NCI-H2029 treated with DMSO at 0.1 percent for 48 hours (cell line): ENCODE measurements at places on chromosomes 11 and 22.

DNA sequence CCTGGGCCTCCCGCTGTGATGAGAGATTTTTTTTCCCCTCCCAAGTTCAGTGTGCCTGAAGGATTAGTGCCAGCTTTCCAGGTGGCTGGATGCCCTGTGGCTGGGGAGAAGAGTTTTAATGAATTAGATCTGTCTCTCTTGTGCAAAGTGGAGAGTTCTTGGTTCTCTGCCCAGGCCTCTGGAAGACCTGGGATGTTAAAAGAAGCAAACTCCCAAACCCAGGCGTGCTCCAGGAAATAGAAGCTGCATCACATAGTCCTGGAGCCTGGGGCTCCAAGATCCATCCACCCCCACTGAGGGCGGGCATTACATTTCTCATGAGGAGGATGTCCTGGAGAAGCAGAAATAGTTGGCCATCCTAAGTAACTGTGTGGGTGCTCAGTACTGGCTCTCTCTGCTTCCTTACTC lies 30.6 kb downstream of the SDHAF2 start:
- DNase-seq = no peak

DNA sequence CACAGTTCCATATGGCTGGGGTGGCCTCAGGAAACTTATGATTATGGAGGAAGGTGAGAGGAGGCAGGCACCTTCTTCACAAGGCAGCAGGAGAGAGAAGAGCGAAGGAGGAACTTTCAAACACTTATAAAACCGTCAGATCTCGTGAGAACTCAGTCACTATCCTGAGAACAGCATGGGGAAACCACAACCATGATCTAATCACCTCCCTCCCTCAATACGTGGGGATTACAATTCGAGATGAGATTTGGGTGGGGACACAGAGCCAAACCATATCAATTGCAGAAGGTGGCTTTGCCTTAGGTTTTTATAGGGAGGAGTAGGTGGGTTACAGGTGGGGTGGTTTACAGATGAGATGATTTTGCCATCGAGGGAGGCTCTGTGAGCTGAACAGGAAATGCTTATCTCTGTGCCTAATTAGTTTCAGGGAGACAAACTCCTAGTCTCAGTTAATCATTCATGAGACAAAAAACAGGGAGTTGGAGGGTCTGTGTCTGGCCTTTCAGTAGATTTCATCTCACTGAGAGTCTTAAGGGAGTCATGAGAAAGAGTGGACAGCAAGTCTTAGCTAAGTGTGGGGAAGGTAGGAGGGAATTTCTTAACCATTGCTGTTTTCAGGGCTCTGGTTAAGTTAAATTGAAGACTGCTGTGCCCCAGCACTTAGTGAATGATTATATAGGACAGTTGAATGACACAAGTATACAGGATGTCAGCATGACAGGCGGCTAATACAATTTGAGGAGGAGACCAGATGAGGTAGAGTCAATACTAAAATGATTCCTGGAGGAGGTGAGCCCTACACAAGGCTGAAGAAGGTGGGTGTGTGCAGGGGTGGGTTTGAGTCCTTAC lies 47.7 kb downstream of the CWC15 start:
- no peak for DNase-seq

DNA sequence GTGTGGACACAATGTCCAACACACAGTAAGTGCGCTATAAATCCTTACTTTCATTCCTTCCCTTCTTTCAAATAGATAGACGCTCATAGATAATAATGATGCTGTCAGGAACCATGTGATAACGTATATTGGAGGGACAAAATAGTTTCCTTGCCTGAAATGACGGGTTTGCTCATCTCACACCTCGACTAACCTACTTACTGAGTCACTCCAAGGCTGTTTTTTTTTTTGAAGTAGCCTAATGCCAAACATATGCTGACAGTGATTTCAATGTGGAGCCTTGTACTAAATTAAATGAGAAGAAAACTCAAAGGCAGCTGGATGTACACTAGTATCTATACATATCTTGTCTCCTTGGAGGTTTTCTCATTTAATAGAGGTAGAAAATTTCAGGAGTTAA lies 400.5 kb downstream of the NELL1 start:
- no peak for DNase-seq

- no peak for DNase-seq
Observed at GRCh38 chr22:21974058-21974649, 8.4 kb downstream of the TOP3B start.

GRCh38 chr11:61034704-61035525 lies 63.4 kb downstream of the CD6 start:
- DNase-seq = no peak

DNA sequence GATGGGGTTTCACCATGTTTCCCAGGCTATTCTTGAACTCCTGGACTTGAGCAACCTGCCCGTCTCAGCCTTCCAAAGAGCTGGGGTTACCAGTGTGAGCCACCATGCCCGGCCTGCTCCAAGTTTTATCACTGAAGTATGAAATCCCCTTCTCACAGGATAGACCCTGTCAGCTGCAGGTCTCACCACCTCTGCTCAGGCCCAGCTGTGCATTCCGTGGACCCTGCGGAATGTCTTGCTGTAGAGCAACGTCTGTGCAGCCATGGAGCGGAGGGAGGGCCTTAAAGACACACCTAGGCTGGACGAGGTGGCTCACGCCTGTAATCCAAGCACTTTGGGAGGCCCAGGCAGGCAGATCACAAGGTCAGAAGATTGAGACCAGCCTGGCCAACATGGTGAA lies 625.4 kb downstream of the BRD1 start:
- no peak for DNase-seq

DNA sequence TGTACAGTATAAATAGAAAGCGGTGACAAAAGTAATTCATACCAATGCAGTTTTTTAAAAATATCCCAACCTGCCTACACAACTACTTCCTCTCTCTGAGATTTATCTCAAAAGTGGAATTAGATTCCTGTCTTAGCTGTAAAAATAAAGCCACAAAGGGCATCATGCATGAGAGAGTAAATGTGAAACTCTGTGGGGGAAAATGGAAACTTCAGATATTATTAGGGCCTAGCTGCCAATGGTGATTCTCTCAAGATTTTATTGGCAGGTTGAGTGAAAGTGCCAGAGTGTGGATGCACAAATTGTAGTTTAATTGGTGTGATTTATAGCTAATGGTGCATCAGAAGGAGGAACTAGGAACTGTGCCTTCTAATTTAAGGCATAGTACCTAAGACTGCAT lies 356.9 kb upstream of the CCDC90B start:
- no peak for DNase-seq

- no peak for DNase-seq
Observed at GRCh38 chr11:38005597-38005996, 1407.6 kb upstream of the RAG2 start.

DNA sequence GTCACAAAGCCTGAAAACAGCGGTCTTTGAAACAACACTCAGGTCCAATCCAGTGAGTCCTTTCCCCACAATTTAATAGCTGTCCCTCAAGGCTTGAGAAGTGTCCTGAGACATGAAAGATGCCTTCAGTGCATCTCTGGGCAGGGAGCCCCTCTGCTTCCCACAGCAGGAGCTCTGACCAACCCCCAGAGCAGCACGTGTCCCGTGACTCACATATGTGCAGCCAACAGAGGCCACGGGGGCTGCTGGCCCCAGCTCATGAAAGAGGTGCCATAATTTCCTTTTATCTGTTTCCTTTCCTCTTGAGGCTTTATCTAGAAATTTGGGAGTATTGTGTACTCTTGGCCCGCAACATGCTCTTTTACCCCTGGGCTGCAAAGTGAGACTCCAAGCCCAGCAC lies 33.2 kb upstream of the LMO1 start:
- DNase-seq = no peak

DNA sequence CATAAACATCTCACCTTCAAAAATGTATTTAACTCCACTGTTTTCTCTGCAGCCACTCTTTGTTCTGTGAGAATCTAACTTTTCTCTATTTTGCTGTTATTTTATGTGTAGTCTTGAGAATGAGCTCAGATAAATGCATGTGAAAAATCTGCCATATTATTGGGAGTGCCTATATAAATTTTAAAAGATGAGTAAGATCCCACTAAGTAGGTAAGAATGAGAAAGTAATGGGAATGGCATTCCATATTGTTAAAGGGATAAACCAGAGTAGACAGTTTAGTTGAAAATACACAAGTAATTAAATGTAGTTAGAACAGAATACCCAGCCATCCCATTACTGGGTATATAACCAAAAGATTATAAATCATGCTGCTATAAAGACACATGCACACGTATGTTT lies 817.2 kb downstream of the FAM181B start:
- no peak for DNase-seq

DNA sequence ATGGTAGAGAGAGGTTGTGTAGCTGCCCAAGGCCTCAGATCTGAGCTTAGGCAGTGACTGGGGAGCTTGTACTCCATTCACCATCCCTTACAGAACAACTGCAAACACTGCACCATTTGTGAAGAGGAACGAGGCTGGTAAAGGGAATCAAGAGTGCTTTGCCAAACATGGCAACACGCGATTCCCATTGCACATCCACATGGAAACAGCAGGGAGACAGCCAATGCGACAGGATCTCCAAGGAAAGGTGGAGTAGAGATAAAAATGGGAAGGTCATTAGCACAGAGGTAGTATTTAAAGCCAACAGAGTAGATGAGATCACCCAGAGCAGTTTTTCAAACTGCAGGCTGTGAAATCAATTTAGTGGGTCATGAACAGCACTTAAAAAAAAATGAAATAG lies 42.0 kb downstream of the TCF20 start:
- peak; percentile 24 for DNase-seq

DNA sequence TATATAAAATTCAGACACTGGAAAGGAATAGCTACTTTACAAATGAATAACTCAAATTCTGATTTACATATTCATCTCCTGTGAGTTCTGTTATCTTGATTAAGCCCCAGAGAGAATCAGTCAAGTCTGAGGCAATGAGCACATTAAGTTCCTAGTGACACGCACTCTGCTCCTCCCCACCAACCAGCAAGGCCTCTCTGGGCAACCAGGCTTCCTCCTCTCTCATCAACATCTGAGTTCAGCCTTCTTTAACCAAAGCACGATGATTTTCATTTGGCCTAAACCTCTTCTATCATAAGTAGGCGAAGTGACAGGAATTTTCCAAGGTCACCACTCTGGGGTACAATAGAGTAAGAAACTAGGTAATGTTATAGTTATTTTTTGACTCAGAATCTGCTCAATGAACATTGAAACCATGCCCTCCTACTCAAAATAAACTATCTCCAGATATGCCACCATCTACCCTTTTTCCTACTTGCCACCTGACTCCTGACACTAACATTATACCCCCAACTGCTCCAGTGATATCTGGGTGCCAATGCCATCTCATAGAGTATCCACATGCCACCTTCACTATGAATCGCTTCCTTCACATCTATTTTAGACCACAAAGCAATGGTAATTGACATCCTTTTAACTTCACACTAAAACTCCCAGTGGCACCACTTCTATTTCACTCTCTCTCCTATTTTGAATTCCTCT lies 114.8 kb downstream of the FAM76B start:
- no peak for DNase-seq

DNA sequence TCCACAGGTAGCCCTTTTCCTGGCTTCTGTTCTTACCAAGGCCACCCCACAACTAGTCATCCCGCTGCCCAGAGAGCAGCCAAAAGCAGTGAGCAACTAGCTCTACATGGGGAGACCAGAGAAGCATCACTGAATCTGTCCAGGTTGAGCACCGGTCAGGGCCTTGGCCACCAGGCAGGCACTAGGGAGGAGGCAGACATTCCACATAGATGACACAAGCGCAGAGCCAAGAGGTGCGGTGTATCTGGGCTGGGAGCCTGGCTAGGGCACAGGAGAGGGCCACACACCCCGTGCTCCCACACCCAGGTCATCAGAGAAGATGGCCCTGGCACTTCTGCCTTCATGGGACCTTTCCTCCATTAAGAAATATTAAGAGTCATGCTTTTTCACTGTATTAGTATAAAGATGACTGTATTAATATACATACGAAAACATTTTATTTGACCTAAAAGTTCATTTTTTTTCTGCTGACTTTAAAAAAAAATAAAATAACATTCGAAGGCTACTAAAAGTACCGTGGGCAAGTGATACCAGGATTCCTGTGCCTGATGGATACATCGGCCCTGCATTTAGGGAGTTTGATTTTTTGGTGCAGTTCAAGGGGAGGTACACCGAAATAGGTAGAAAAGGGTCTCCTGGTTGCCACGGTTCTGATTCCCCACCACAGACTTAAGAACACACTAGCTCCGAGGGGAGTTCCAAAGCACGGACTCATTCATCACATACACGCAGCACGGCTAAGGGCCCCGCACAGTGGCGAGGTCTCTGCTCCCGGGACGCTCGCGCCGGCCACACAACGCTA lies 1.2 kb downstream of the DGCR2 start:
- DNase-seq = no peak

DNA sequence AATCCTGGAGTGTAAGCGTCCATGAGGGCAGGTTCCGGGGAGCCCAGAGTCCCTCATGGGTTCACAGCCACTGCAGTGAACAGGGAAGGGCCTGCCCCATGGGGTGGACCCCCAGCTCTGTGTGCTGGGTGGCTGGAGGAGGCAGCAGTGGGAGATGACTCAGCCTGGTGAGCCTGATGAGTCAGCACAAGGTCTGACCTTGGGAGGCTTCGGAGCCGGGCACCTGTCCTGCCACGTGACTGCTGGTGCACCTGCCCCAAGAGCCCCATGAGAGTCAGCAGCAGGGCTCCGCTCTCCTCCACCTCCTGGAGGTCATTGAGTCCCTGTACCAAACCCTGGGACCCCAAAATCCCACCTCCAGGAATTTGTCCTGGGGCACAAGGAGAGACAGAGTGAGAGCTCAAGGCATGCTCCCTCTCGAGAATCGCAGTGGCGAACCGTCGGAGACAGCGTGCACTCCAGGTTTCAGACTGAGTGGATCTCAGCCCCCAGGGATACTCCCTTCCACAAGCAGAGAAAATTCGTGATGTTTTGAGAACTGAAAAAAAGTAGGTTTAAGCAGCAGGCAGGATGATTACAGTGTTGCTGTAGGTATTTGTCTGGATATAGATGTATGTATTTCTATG lies 1221.7 kb downstream of the BRD1 start:
- peak; percentile 26 for DNase-seq

GRCh38 chr22:49015459-49015858 lies 812.2 kb downstream of the BRD1 start:
- no peak for DNase-seq

GRCh38 chr11:73114110-73114834 lies 27.8 kb downstream of the FCHSD2 start:
- DNase-seq = no peak

DNA sequence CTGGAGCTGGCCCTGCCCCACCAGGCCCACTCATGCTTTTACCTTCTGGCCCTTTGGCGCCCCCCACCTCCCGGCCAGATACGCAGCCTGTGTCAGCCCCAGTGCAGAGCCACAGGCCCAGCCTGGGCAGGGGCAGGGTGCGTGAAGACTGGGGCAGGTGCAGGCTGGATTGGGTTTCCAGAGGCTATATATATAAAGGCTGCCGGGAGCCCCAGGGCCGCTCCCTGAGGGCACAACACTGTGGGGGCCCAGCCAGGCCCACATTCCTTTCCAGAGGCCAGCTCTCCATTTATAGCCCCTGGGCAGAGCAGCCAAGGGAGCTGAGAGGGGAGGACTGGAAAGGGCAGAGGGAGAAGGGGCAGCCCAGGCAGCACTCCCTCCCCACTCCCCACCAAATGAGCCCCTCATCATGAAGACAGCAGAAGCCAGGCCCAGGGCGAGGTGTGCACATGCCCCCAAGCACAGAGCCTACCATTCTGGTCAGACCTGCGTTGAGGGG lies 5.0 kb upstream of the MYOD1 start:
- no peak for DNase-seq
